Fibroblast of skin of back (primary cell): ENCODE measurements at places on chromosomes 6 and 20.

DNA sequence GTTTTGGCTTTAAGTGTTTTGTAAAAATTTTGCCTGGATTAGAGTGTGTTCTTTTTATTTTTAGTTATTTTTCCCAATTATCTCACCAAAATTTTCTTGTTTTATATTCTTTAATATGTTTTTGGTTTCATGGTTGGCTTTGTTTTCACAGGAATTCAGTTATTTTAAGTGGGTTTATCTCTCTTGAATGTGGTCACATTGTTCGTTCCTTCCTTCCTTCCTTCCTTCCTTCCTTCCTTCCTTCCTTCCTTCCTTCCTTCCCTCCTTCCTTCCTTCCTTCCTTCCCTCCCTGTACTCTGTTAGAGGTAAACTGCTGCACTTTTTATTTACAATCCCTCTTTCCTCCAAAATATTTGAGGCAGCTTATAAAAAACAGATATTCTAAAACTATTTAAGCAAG is 672.9 kb upstream of the CITED2 start:
- no peak for DNase-seq

DNA sequence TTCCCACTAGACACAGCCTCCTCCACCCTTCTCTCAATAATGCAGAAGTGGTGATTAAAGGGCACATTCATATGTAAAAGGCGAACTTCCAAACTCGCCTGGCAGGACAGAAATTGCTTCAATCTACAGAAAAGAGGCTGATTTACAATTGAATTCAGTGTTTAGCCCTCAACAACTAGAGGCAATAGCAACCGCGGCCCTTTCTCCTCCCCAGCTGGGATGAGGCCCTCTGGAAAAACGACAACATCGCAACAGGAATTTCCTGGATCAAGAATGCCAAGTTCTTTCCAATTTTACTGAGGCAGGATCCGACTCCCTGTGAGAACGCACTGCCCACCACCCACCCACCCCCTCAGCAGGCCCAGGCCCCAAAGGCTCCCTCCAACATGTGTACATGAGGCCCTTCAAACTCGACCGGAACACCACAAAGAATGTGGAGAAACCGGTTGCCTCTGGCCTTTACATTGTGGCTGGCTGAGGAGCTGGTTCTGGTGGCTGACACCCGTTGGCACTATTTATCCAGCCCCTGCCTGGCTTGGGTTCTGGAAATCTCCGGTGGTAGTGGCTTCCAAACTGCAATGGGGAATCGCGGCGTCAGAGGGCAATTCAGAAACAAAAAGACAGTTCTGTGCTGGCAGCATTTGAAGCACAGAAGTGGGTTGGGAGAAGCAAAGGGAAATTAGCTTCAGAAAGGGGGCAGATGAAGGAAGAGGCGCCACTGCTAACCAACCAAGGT is 36.8 kb downstream of the ZMYND8 start:
- DNase-seq, result peak; percentile 87

DNA sequence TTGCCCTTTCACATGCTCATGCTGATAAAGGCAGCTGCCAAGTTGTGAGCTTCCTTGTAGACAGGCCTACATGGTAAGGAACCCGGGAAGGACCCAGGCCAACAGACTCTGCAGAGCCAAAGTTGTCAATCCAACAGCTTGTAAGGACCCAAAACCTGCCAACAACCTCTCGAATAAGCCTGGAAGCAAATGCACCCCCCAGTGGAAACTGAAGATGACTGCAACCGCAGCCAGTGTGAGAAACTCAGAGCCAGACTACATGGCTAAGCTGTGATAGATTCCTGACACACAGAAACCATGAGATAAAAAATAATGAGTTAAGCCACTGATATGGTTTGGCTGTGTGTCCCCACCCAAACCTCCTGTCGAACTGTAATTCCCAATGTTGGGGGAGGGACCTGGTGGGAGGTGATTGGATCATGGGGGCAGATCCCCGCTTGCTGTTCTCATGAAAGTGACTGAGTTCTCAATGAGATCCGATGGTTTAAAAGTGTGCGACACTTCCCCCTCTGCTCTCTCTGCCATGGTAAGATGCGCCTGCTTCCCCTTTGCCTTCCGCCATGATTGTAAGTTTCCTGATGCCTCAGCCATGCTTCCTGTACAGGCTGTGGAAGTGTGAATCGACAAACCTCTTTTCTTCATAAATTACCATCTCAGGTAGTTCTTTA is 18.8 kb upstream of the CLPSL2 start:
- DNase-seq, result peak; percentile 14

GRCh38 chr6:163543321-163543720 is 128.8 kb downstream of the QKI start:
- DNase-seq, result no peak

DNA sequence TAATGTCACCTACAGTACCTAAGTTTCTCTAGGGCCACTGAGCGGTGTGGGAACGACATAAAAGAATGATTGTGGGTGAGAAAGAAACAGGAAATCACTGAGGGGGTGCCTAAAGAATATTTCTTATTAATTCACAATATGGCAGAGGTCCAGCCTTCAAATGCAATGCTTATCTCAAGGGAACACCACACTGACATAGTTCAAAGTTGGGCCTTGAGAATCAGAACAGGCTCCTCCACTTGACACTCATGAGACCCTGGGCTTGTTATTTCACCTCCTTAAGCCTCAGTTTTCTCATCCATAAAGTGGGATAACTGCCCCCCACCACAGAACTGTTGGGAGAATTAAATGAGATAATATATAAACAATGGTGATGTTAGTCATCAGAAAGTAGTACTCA is 40.4 kb upstream of the ARHGAP18 start:
- no peak for DNase-seq

GRCh38 chr6:141988954-141989705 is 143.6 kb upstream of the GJE1 start:
- peak; percentile 83 for DNase-seq

- DNase-seq, result no peak
Measured at GRCh38 chr6:50850223-50851048, 31.8 kb downstream of the TFAP2B start.

DNA sequence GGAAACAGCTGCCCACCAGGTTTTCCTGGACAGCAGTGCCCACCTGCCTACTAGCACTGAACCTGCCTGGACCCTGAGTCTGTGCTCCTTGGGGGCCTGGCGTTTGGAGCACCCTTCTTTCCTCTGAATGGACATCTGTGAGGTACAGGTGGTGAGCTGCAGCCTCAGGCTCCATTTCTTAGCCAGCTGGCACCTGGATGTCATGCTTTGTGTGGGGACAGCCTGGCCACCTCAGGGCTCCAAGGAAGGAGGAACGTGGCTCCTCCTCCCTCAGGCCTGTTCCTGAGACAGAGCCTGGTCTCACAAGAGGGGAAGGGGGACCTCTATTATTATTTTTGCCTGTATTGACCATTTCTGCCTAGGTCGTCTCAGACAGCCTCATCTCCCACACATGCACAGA is 8.1 kb downstream of the TMEM151B start:
- DNase-seq, result no peak

GRCh38 chr6:168666699-168667427 is 225.9 kb downstream of the SMOC2 start:
- DNase-seq, result no peak

DNA sequence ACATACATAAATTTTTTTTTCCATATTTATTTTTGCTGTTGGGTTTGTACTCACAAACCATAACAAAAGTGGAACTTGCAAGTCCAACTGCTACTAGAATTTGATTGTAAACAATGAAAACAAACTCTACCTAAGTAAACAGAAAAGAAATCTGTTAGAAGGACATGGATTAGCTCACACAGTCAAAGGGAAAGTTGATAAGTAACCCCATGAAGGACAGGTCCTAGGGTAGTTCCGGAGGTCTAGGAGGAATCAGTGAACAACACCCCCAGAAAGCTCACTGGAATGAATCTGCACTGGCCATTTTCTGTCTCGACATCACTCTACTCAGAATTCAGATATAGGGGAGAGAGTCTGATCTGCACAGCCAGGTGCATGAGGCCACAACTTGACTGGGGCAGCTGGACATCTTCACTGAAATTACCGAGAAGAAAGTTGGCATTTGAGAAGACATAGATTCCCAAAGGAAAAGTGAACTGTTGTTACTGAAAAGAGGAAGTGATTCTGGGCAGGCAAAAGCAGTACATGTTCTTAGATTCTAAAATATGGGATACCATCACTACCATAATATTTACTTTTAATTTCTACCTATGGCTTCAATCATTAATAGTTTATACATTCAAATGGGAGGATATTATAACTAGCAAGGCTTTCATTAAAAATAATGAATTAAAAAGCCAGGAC is 76.4 kb downstream of the HMGN3 start:
- no peak for DNase-seq

- no peak for DNase-seq
Measured at GRCh38 chr20:21361266-21361665, 36.1 kb downstream of the NKX2-4 start.

DNA sequence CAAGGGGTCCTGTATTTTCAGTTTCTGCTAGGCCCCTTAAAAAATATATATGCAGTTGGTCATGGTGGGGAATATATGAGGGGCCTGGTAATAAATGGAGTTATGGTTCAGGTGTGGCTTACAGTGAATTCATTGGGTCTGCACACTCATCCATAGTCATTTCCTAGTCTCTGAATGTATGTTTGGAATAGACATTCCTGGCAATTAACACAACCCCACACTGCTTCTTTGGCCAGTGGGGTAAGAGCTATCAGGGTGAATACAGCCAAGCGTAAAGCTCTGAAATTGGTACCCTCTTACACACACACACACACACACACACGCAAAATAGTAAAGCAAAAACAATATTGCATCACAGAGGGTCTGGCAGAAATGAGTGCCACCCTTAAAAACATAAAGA is 56.5 kb downstream of the QRSL1 start:
- DNase-seq, result peak; percentile 43

DNA sequence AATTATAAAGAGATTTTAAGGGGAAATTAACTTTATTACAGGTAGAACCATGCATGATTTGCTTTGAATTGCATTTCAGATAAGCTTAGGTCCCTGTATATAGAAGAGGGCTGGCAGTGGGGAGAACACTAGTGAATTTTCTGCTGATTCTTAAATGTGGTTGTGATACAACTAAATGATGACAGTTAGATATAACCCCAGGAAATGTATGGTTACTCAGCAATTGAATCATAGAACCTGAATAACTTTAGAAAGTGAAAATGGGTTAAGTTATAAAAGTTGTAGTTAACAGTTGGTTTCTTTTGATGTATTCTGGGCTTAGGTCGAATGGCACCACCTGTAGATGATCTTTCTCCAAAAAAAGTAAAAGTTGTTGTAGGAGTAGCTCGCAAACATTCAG is 70.1 kb downstream of the PHF3 start:
- no peak for DNase-seq

DNA sequence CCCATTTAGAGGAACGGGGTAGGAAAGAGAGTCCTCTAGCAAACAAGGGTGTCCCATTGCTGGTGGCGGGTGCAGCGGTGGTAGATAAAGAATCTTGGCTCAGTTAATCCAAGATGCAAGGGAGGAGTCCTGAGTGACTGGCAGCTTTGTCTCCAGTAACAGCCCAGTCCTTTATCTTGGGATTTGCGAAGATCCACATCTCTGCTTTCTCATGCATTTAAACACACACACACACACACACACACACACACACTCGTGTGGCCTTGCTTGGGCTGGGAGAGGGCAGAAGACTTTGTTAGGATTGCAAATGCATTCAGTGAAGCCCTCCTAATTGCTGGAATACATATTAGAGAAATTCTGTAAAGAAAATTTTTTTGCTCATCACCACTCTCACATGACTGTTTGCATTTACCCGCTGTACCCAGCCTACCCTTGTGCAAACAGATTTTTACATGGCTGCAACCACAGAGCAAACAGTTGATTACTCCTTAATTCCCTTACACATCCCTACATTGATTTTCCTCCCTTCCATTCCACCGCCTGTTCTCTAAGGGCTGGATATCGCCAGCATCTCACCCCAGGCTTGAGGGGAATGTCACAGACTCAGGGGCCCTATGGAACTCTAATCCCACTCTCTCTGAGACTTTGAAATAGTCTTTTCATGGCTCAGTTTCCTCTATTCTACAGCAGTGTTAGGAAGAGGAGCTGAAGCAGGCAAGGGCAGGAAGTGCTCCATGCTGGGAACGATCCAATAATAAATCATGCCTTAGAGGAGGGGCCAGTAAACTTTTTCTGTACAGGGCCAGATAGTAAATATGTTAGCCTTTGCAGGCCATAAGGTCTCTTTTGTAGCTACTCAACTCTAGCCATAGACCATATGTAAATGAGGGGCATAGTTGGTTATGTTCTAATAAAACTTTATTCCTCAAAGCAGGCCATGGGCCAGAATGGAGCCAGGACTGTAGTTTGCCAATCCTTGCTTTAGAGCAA is 3.5 kb downstream of the C6orf132 start:
- DNase-seq, result no peak

GRCh38 chr6:90393232-90393884 is 96.7 kb upstream of the BACH2 start:
- DNase-seq, result peak; percentile 60

DNA sequence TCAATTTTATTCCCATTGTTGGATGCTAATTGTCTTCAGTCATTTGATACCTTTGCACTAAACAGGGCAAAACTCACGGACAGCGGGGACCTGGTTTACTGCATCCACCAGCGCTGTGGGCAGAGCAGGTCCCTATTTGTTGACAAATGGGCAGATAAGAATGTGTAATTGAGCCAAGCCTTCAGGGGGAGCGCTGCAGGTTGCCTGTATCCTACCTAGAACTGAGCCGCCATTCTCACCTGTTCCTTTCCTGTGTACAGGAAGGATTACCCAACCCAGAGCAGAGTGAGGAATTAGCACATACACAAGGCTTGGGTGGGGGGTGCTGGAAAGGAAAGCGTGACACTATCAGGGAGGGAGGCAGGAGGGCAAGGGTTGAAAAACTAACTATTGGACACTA is 89.1 kb upstream of the FOXA2 start:
- DNase-seq, result no peak

- peak; percentile 32 for DNase-seq
Measured at GRCh38 chr6:24935366-24936152, at the start of gene RIPOR2. RIPOR2 (minus strand) TSS chr6:24935960; CDS start chr6:24935898, 62 bp downstream.

DNA sequence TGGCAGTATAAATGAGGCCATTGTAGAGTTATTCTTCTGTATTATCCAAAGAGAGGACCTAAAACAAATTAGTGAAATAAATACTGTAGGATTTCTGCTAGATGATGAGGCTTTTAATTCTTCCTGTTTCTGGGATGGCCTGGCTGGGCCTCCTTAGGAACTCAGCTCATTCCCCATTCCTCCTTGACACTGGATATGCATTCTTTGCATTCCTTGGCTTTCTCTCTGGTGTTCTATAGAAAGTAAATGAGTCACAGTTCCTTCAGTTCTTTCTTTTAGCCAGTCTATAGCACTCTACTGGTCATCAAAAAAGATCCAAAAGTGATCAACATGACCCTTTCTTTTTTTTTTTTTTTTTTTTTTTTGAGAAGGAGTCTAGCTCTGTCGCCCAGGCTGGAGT is 8.6 kb downstream of the OR10C1 start:
- DNase-seq, result peak; percentile 44

- no peak for DNase-seq
Measured at GRCh38 chr6:143225929-143226328, 165.2 kb downstream of the AIG1 start.

DNA sequence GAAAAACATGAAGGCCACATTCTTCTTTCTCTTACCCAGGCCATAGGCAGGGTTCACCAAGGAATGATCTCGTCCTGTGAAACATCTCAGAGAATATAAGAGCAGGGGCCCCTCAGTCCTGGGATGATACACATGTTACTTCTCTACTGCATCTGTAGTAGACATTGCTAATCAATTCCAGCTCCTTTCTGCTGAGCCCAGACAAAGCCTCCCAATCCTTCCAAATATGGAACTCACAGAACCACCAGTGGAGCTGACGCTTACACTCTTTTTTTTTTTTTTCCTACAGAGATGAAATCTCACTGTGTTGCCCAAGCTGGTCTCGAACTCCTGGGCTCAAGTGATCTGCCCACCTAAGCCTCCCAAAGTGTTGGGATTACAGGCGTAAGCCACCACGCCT is 9.1 kb downstream of the SNTA1 start:
- peak; percentile 30 for DNase-seq
